ENCODE measurements at places on chromosomes 5 and 9.

GRCh38 chr9:76289042-76289441, 105.2 kb downstream of the RFK start:
- DNase-seq, result no peak

DNA sequence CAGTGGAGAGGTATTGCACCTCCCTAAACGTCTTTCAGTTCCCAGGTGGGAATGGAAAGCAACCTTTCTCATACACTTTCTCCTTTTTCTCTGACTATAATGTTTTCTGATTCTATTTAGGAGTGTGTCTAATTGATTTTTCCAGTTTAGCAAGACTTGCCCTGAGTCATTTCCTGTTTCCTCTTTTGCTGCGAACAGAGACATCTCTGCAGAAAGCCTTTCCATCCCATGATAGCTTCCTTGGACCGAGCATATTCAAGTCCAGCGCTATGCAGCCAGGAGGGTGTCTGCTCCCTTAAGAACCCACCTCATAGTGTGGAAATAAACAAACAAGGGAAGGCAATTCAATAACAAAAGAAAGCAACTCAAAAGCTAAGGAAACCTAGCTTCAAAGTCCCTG, 60.0 kb upstream of the CDH6 start:
- DNase-seq, result no peak

DNA sequence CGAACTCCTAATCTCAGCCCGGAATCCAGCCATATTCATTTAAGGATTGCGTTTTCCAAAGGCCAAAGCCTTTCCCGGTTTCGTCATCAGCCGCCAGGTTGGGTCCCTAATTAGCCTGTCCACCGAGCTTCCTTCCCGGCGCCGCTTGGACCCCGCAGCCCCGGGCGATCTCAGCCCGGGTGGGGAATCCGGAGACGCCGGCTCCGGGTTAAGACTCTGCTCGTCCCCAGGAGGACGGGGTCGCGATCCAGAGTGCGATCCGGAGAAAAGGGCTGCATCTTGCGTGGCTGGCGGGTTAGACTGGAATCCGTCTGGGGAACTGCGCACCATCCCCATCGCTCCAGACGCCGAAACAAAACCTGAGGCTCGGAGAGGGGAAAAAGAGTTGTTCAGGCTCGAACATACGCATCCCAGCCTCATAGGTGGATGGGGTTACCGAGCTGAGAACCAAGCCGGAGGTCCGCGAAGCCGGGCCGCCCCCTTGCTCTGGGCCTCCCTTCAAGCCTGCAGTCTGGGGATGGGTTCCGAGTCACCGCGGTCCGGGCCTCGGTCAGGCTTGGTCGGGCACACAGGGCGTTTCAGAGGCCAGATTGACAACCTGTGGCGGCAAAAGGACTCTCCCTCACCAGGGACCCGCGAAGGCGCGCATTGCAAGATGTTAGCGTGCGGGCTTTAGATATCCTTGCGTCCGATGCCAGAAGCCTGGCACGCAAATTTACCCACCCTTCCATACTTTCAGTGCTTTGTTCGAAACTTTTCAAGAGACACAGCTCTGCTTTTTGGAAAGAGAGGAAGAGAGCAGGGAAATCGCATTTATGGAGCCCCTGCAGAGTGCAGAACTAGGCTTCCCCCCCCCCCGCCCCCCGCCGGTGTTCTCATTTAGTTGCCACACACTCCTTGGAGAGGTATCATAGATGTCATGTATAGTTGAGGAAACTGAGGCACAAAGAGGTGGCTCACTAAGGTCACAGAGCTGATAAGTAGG, 7.9 kb downstream of the MSX2 start:
- no peak for DNase-seq

- no peak for DNase-seq
These were observed 997.7 kb downstream of the PTPRD start for GRCh38 chr9:9615086-9615485.

DNA sequence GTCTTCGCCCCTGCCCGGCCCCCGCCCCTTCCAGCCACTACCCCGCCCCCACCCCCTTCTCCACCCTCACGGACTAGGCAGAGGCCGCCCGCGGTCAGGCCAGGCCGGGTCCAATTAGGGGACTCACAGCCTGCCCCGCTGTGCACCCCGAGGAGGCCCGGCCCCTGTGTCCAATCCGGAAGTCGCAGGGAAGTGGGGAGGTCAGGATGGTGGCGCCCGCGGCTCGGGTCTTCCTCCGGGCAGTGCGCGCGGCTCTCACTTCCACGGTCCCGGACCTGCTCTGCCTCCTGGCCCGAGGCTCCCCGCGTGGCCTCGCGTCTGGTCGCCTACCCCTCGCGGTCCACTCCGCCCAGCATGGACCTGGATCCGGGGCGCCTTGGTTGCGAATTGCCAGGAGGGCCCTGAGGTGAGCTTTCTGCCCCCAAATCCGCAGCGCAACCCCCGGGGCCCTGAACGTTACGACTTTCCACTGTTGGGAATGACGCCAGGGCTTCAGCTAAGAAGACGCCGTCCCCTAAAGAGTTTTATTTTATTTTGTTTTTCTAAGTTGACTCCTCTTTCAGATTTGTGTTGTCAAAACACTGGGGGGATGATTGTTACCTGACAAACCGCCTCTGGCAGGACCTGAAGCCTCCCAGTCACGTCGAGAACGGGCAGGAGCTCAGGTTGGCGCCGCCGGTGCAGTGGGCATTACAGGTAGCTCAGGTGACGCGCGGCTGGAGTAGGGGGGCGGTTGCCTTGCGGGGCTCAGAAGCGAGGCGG, 763 bp upstream of the IRX2 start:
- no peak for DNase-seq

GRCh38 chr5:132825033-132825833, 5.2 kb downstream of the SHROOM1 start:
- no peak for DNase-seq
